GM20000 (cell line): ENCODE measurements at places on chromosomes 5 and 9.
A peak's percentile ranks its signal among the peaks of the same experiment; 100 is the strongest.

DNA sequence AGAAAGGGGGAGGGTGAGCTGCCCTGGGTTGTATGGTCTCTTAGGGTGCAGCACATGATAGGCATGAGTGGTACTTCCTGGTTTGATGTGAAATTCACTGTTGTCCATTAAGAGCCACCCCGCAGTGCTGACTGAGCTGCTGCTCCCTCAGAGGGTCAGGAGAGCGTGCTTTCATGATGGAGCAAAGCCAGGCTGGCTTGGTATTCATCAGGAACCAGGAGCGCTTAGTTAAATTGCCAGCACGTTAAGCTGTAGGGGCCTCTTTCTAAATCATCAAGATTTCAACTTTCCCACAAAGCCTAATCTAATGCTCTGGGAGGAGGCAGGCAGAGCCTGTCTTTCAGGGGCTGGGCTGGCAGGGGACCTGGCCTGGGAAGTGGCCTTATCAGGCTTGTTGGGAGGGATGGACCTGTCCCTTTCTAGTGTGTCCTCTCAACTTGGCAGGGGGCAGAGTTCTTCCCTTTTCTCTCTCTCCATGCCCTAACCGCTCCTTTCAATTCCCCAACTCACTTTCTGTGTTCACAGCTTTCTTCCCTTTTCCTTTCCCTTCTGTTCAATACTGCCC lies 7.9 kb downstream of the CYSTM1 start:
- DNase-seq, result no peak

GRCh38 chr9:135544981-135545635 lies 818 bp upstream of the OBP2A start:
- no peak for DNase-seq

- no peak for DNase-seq
These were observed 5.6 kb downstream of the FAM221B start for GRCh38 chr9:35822926-35823325.

DNA sequence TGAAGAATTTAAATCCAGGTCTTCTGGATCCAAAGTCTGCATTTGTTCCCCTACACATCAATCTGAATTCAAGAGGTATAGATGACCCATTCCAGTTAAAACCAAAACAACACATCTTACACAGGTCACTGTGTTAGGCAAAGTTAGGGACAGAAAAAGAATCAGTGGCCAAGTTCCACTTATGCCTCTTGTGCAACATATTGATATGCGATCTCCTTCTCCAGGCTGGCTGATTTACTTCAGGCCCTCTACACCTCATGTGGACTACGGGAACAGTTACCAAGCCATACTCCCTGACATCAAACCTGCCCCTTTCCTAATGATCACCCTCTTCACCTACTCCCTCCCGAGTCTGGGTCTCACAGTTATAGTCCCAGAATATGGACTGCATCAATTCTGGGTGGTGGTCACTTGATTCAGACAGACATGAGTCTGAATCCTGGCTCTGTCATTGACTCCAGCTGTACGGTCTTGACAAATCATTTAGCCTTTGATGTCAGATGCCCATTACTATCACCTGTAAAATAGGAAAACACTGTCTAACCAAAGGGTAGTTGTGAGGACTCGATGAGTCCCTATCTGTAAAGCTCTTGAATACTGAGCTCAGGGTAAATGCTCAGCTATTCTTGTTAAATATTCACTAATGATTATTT lies 26.0 kb downstream of the GOLGA1 start:
- DNase-seq, result no peak

DNA sequence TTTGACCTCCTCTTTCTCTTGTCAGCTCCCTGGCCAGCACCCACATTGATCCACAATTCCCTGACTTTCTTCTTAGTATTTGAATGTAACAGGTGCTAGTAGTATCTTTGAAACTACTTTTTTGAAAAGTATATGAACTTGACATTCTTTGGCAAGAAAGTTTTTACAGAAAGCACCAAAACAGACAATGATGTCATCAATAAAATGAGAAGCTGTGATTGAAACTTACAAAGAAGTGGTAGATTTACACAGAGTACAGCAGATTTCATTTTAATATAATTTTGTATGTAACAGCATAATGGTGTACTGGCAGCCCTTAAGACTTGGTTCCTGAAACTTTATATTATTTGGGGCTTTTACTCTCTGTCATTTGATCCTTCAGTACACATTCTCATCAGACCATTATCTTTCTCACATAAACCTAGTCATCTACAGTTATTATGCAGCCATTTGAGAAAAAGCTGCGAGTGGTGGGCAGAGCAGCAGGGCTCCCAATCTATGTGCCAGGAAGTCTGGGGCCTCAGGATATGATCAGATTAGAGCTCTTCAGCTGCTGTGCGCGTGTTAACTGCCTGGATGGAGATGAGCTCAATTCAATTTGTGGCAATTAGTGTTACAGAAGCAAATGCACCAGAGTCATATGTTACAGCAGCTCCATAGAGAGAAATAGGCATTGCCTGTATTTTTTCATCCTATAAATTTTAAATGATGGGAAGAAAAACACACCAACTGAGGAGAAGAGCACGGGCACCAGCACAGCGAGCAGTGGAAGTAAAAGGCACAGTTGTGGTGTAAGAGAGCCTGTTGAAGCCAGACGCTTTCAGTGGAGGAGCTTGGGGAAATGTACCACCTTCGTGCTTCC lies 126.1 kb downstream of the STARD4 start:
- no peak for DNase-seq

- DNase-seq, result no peak
These were observed 7.5 kb downstream of the NR2F1 start for GRCh38 chr5:93590493-93590892.

GRCh38 chr9:109791003-109791677 lies 11.1 kb downstream of the PALM2AKAP2 start:
- no peak for DNase-seq

- DNase-seq, result no peak
These were observed 363.1 kb downstream of the PRELID2 start for GRCh38 chr5:145471831-145472612.

DNA sequence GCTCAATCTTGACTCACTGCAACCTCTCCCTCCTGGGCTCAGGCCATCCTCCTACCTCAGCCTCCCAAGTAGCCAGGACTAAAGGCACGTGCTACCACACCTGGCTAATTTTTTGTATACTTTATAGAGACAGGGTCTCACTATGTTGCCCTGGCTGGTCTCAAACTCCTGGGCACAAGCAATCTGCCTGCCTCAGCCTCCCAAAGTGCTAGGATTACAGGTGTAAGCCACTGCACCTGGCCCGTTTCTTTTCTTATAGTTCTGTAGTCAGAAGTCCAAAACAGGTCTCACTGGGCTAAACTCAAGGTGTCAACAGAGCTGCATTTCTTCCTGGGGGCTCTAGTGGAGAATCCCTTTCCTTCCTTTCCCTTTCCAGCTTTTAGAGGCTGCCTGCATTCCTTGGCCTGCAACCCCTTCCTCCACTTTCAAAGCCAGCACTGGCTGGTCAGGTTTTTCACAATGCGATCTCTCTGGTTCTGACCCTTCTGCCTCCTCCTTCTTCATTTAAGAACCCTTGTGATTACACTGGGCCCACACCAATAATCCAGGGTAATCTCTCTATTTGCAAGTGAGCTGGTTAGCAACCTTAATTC lies 16.3 kb downstream of the IRF1 start:
- no peak for DNase-seq

- DNase-seq, result no peak
These were observed 49.5 kb downstream of the APBA1 start for GRCh38 chr9:69622676-69623075.

GRCh38 chr9:108612513-108612912 lies 243.3 kb downstream of the ACTL7B start:
- no peak for DNase-seq

- DNase-seq, result no peak
These were observed 8.6 kb downstream of the SLC6A3 start for GRCh38 chr5:1436681-1437080.

- DNase-seq, result no peak
These were observed 31.2 kb downstream of the JAKMIP2 start for GRCh38 chr5:147751156-147751830.

- no peak for DNase-seq
These were observed 143.4 kb upstream of the KLF9 start for GRCh38 chr9:70557661-70558369.

- DNase-seq, result no peak
These were observed 145.0 kb downstream of the SLC12A2 start for GRCh38 chr5:128228521-128228920.

- DNase-seq, result no peak
These were observed 34.7 kb upstream of the TGFBI start for GRCh38 chr5:135993880-135994636.

DNA sequence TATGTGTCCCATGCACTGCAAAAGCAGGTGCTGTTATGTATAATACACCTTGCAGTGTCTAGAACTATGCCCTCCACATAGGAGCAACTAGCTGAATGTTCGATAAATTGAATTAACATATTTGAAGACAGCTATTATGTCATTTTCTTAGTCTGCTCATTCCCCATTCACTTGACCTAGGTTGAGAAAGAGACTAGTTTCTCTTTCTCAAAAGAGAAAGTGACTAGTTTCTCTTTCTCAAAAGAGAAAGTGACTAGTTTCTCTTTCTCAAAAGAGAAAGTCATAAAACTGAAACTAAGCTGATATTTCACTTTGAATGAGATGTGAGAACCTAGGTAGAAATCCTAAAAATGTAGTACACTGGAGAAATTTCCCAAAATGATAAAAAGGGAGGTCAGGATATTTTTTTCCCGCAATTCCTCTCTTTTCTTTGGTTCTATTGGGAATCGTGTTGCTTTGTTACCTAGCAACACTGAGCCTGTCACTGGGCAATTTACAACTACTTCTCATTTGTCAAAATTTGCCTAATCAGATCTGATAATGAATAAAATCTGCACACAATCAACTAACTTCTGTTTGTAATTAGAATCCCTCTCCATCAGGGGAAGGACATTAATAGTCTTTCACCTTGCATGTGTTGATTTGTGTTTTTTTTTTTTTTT lies 132.0 kb upstream of the GRIA1 start:
- peak; percentile 39 for DNase-seq

GRCh38 chr9:86604741-86605140 lies 250.5 kb upstream of the TUT7 start:
- DNase-seq, result no peak

GRCh38 chr9:95280745-95281144 lies 36.8 kb downstream of the FANCC start:
- DNase-seq, result no peak

- no peak for DNase-seq
These were observed 7.3 kb upstream of the FGF18 start for GRCh38 chr5:171412186-171412585.

- peak; percentile 29 for DNase-seq
These were observed 88.7 kb downstream of the PIP5K1B start for GRCh38 chr9:68793605-68794343.

GRCh38 chr9:37029304-37029775 lies 4.7 kb downstream of the PAX5 start:
- peak; percentile 48 for DNase-seq

GRCh38 chr9:72200452-72200851 lies 51.2 kb downstream of the GDA start:
- no peak for DNase-seq

GRCh38 chr9:78932849-78933627 lies 636.1 kb downstream of the PSAT1 start:
- DNase-seq, result no peak

- DNase-seq, result no peak
These were observed 19.8 kb downstream of the JADE2 start for GRCh38 chr5:134545070-134545868.

DNA sequence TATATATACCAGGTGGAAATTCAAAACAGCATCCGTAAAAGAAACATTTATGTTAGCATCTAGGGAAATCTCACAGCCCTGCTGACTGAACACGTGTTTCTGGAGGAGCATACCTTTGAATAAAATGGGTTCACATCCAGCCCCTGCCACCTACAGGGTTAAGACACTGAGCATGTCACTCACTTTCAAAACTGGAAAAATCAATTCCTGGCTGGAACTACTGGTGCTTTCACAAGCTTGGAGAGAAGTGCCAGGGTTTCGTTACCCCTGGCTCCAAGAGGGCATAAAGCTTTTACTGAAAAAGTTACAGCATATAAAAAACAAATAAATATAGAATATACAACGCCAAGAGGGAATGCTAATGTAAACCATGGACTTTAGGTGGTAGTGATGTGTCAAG lies 48.0 kb downstream of the SERINC5 start:
- DNase-seq, result no peak

- no peak for DNase-seq
These were observed 36.2 kb upstream of the ZNF169 start for GRCh38 chr9:94222870-94223269.

DNA sequence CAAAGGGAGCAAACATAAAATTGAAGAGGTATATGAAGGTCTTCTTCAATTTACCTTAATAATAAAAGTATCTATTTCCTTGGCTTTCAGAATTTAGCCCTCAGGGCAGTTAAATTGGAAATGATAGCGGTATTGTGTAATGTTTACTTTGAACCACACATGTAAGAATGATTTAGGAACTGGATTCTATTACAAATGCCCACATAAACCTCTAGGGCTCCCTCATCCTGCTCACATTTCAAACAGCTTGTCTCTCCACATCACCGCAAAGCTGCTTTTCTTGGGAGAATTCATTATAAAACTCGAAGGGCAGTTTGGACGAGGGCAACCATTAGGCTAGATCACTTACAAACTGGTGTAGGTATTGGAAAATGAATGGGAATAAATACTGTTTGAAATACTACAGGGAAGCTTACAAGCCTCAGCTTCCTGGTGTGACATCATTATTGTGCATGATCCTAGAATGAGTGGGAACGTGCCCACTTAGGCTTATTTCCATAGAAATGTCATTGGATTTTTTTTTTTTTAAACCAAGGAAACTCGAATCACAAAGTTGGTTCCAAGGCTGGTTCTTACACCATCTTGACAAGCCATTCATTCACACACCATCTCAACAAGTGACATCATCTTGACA lies 47.3 kb downstream of the MTRR start:
- no peak for DNase-seq

- peak; percentile 74 for DNase-seq
These were observed 260.3 kb upstream of the ADAMTS16 start for GRCh38 chr5:4879693-4880303.

DNA sequence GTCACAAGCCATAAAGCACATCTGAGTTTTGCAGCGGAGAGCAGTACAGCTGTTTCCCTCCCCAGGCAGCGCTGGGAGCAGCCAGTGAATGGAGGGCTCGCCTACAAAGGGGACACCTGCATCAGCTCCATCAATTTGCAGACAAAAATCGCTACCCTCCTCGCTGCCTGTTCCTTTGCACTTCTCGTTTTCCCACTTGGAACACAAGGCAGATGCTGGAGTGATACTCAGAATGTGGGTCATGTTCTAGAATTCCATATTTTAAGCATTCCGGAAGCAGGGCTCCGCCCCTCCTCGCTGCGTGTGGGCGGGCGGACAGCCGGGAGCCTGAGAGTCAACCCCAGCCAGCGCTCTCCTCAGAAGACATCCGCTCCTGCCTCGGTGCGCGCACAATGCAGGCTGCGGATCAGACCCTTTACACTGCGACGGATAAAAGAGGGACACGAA lies 92.1 kb downstream of the LMNB1 start:
- peak; percentile 50 for DNase-seq

DNA sequence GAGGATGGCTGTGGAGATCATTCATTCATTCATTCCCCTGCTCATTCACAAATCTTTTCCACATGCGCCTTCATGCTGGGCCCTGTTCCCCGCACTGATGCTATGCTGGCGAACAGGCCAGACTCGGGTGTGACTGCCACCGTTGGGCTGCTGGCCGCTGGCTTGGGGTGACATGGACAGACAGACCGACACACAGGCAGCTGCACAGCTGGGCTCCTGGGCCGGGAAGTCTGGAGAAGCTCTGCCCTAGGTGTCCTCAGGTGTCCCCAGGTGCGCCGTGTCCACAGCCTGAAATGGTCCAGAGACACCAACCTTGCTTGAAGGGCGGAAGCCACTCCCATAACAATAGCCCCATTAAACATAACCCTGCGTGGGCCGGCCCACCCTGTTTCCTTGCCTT lies 35.0 kb upstream of the BARHL1 start:
- DNase-seq, result no peak

- DNase-seq, result no peak
These were observed 1428.9 kb upstream of the WWC1 start for GRCh38 chr5:166862581-166862980.
